Nucleus accumbens (tissue), 56 donors: ENCODE measurements at places on chromosomes 4 and X.

DNA sequence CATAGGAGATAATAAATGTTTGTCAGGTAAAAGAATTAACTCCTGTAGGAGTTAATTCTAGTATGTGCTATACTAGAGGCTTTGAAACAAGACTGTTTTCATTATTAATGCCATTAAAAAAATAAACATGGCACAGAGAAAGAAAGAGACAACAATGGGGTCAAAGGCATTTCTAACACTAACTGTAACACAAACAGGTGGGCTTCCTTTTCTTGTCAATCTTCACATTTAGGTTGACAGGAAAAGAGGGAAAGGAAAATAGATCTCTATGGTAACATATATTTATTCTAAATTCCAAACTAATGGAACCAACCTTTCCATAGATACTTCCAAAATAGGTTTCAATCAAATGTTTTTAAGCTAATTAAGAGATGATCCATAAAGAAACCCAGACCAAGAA lies 9.8 kb downstream of the ANKRD17 start:
- no peak for DNase-seq

DNA sequence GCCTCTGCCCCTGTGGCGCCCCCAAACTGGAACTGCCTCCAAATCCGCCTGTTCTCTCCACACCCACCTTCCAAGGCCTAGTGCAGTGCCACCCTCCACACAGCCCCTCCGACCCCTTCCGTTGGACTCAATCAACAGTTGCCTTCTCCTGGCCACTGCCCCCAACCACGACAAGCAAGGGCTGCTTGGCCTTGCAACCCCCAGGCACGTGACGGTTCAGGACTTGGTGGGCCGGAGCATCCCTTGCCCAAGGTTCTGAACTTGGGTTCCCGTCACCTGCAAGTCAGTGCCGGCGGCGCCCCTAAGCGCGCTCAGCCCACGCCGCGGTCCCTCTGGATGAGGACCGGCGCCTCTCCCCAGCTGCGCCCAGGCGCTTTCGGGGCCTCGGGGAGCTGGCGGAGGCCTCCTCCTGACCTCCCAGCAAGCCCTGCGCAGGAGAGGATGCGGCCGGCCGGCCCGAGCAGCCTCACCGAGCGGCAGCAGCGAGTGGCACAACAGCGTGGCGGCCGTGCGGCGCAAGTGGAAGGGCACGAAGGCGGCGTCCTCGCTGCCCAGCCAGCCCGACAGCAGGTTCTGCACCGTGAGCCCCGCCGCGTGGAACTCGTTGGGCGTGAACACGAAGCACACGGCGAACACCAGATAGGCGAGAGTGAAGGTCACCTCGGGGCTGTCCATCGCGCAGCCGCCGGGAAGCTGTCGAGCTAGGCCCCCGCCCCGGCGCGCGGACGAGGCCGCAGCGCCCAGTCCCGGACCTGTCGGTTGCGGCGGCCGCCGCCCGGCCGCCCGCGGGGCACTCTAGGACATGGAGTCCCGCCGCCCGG lies 750 bp downstream of the TMEM129 start:
- no peak for DNase-seq

DNA sequence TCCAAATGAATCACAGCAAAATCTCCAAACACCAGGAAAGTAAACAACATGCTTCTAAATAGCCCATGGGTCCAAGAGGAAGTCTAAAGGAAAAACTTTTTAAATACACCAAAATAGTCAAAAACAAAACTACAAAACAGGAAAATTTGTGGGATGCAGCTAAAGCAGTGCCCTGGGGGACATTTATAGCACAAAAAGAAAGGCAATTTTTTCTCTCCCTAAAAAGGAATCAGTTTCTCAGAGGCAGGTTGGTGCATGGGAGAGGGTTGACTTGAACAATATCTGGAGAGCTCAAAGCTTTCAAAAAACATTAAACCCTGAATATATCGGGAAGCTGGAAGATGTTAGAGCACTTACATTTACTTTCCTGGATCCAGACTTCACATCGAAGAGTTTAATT lies 15.7 kb upstream of the DUSP9 start:
- DNase-seq, result no peak

DNA sequence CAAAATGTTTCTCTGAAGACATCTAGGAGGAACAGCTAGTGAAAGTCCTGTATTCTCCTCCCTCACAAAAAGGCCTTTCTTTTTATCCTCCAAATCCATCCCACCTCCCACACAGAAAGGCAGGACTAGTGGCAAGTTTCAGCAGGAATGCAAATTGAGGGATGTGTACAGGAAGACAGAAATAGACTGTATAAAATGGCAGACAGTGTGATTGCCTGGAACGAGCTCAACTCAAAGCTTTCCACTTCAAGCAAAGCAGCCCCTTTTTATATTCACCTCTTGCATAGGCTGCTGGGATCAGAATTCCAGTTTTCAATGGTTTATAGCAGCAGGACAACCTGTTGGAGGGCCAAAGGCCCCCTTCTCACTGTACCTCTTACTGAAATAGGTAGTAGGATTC lies 57.5 kb downstream of the DCX start:
- no peak for DNase-seq

- no peak for DNase-seq
Measured at GRCh38 chrX:53685711-53686110, 808 bp downstream of the HUWE1 start.

DNA sequence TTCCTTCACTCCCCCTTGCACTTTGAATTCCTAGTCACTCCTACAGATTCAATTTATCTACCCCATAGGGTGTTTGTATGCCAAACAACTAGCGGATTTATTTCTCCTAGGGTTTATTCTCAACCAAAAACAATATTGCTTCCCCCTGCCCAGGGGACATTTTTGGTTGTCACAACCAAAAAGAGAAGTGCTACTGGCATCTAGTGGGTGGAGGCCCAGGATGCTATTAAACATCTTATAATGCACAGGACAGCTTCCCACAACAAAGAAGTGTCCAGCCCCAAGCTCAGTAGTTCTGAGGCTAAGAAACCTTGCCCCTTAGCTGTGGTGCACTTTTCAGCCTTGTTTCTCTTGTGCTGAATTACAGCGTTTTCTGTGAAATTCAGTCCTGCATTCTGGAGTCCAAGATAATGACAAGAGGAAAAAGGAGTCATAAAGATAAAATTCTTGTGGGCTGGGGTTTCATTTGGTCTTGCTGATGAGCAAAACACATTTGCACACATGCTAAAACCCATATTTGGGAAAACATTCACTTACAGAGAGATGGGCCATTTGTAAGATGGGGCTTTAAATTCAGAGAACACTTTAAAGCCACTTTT lies 11.2 kb upstream of the SYTL4 start:
- DNase-seq, result no peak

DNA sequence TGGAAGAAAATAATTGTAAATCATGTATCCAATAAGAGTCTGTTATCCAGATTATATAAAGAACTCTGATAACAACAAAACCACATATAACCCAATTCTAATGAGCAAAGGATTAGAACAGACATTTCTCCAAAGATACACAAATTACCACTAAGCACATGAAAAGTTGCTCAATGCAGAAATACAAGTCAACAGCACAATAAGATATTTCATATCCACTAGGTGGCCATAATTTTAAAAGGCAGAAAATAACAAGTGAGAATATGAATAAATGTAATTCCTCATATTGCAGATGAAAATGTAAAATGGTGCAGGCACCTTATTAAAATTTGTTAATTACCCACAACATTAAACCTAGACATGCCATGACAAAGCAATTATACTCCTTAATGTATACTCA lies 73.9 kb upstream of the ZCCHC13 start:
- no peak for DNase-seq

DNA sequence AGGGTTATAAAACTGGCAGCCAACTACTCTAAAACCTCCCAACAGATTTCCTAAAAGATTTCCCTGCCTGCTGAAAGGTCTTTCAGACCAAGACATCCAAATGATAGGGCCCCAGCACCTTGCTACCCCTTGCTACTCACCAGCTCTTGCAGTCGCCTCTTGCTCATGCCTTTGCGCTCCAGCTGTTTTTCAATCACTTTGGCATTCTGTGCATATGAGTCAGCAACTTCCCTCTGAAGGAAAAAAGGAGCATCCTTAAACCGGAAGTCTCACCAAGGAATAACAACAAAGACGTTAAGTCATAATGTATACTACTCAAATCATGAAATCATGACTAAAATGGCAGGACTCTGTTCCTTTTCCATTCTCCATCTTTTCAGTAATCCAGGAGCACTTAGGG lies 24.0 kb downstream of the STEEP1 start:
- DNase-seq, result no peak
